ENCODE measurements at places on chromosomes 2 and 18.
A peak's percentile ranks its signal among the peaks of the same experiment; 100 is the strongest.

GRCh38 chr2:10441948-10442347 is 6.2 kb downstream of the ODC1 start:
- no peak for DNase-seq

DNA sequence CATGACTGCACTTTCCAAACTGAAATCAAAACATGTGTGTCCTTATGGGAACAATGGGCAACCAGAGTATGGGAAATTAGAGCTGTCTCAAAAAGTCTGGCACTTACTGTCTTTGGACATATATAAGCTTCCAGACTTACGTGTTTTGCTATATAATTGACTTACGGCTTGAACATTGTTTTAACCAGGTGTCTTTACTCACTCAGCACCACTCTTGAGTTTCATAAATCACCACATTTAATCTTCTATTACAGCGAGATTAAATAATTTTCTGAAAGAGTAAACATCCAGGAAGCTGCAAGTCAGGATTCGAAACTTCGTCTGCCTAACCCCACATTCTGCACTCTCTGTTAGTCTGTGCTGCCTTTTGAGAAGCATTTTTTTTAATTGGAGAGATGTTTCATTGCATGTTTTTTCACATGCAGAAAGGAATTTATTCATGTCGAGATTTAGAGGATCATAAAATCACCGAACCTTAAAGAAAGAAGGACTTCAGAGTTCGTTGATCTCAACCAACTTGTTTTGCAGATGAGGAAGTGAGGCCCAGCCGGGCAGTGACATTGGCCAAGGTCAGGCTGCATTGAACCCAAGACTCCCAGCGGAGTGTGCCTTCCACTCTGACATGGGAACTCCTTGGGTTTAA is 137.3 kb downstream of the SETBP1 start:
- no peak for DNase-seq

DNA sequence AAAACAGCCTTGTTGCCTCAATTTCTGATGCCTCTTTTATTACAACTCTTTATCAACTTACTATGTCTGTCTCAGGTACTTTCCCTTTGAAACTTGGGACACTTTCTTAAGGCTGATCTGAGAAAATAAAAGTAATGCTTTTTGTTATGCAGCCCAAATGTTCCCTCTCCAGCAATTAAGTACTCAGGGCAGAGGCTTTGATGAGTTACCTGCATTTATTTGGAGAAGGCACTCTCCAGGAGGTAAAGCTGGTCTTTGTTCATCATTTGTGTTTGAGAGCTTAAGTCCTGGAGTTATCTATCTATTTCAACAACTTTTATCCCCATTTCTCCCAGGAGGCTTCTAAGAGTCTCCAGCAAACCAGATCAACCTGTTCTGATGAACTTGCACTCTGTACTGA is 259.2 kb downstream of the ASXL3 start:
- no peak for DNase-seq

GRCh38 chr2:170221317-170222288 is 43.7 kb downstream of the MYO3B start:
- DNase-seq: no peak

DNA sequence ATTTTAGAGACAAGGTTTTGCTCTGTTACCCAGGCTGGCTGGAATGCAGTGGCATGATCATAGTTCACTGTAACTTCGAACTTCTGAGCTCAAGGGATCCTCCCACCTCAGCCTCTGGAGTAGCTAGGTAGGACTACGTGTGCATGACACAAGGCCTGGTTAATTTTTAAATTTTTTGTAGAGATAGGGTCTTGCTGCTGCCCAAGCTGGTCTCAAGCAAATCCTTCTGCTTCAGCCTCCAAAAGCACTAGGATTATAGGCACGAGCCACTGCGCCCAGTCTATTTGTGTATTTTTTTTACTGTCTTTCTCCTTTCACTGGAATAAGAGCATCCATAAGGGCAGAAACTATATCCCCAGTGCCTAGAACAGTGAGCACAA is 89.3 kb downstream of the PLEKHM3 start:
- DNase-seq: peak; percentile 75

DNA sequence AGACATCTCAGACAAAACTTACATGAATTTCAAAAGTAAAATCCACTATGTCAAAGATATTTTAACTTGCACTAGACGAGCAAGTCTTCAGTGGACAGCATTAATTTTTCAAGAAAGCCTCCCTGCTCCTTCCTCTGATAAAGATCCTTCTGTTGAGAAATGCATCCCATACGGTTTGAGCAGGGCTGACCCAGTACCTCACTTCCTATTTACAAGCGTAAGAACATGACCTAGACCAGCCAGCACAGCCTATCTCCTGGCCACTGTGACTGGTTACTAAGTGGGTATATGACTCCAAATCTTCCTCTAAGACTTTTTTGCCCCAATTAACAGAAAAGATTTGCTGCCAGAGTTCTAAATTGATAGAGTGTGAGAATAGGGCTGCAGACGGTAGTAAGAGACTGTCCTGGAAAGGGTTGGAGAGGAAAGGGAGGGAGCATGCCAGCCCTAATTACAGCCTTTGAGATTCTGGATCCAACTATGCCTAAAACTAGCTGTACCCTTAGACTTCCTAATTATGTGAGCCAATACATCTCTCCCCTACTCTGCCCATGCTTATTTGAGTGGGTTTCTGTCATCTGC is 108.4 kb downstream of the PRELID3A start:
- no peak for DNase-seq

DNA sequence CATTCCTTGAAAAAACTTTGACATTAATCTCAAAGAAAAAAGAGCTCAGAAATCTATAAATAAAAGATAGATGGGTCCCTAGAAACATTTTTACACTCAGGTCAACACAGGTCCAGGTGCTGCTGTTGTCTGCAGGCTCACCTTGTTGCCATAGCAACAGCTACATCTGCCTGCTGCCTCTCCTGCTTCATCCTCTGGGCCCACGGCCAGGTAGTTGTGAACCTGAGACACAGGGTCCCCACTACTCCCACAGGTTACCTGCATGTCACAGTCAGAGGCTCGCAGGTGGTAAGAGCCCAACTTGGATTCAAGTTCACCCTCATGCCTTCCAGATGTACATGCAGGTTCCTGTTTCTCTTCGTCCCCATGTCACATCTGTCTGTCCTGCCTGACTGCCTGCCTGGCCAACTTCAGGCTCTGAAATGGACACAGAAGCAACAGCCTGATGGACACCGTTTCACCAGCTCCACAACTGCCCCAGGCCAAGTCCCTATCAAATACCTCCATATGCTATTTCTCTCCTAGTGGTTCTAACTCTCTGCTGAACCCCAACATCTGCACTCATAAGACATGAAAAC is 88.3 kb upstream of the SALL3 start:
- DNase-seq: no peak

- no peak for DNase-seq
Observed at GRCh38 chr2:204202253-204202652, 265.7 kb downstream of the ICOS start.

DNA sequence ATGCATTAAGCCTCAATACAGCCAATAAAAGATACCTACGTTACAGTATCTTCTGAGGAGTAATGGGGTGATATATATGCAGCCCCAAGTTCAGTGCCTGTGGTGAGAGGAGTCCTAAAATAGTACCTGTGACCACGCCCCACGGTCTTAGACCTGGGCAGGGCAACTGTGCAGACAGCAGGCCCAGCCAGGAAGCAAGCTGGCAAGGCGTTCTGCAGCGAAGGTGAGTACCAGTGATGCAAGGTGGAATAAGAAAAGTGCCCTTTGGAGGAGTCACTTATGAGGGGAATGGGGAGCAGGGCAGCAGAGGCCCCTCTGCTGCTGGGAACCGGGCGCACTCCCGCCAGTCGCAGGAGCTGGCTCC is 12.7 kb upstream of the MAP3K2 start:
- no peak for DNase-seq

- no peak for DNase-seq
Observed at GRCh38 chr2:119267604-119268003, 44.0 kb downstream of the STEAP3 start.

- DNase-seq: no peak
Observed at GRCh38 chr2:20919297-20919800, 96.4 kb upstream of the LDAH start.

- DNase-seq: no peak
Observed at GRCh38 chr2:215138479-215138878, at the start of gene ABCA12. Gene ABCA12 (minus strand): TSS chr2:215138626. CDS start chr2:215138208, 418 bp downstream.

- DNase-seq: no peak
Observed at GRCh38 chr2:19801367-19802080, 100.3 kb downstream of the TTC32 start.

DNA sequence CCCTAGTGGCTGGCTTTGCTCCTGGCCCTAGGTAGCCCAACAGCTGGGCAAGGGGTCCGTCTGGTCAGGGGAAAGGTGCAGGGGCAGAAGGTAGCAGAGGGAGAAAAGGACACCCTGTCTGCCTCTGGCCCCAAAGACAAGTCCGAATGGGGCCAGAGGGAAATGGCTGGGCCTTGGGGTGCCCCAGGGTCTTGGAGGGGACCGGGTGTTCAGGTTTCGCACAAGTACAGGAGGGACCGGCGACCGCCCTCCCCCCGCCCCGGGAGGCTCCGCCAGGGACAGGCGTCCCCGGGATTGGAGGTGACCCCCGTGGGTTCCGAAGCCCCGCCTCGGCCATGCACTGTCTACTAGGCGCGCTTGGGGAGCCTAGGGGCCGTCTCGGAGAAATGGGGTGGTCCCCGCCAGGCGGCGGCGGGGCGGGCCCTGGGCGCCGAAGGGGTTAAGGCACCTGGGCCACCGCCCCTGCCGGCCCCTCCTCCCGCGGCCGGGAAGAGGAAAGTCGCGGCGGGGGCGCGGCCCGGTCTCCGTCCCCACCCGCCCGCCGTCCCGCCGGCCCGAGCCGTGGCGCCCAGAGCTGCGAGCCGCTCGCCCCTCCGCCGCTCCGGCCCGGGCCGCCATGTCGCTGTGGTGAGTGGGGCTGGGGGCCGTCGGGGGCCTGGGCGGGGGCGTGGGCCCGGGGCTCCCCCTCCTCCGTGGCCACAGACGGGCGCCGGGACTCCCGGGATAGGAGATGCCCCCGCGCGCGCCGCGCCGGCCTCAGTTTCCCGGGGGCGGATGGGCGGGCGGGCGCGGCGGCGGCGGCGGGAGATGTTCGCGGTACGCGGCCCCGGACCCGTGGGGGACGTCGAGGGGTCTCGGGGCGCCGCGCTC is at the start of gene B3GNT7:
B3GNT7 (plus strand) TSS at position 523 of the 870 bp plus-strand sequence; CDS start at position 617, 94 bp downstream.
- peak; percentile 35 for DNase-seq

DNA sequence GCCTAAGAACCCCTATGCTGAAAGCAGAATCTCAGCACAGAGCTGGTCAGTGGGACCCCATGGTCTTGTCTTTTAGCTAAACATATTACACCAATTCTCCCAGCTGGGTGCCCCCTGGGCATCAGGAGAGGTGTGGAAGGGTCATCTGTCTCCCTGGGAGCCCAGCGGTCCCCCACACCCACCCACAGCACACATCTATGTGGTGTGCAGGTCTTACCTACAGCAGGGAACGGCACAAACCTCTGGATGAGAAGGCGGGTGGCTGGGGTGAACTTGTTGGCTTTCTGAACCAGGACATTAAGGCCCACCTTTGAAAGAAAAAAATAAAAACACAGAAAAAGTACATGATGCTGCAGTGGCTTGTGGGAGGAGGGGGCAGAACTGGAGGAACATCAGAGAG is 70.7 kb downstream of the EMX1 start:
- no peak for DNase-seq

DNA sequence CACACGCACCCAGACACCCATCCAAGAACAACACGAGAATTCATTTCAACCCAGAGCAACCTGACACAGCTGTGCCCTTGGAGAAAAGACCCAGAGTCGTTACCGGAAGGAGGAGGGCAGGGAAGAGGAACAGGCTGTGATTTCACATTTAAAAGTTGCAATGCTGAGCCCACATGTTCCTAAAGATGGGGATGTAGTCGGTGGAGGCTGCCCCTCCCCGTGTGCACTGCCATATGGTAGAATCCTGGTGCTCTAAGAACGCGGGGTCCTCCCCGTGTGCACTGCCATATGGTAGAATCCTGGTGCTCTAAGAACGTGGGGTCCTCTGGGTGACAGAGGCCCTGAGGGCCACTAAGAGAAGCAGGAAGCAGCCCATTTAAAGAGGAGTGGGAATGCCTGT is 10.9 kb downstream of the MTERF4 start:
- no peak for DNase-seq

DNA sequence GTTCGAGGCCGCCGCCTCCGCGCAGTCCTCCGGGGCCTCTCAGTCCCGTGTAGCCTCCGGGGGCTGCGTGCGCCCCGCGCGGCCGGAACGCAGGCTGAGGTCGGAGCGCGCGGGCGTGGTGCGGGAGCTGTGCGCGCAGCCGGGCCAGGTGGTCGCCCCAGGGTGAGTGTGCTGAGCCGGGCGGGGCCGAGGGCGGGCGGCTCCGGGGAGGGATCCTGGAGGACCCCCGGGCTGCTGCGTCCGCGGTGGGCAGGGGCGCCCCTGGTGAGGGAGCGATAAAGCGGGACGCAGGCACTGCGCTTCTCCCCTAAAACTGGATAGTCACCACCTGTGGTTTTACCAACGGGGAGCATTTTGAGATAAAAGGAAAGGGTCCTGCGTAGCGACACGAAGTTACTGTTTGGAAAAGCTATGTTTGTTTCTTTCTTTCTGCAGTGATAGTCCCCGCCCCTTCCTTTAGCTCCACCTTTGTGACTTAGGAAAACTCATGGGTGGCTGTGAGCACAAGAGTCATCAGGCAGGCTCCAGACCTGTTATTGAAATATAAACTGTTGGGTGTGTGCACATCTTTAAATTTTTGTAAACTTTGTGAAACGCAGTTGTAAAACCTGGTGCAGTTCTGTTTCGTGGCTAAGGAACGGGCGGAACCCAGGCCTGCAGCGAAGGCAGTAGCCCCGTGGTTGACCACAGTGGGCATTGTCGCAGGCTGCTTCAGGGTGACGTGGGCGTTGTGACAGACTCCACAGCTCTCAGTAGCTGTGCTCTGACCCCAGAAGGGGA is 687 bp downstream of the CTDP1 start:
- DNase-seq: no peak

DNA sequence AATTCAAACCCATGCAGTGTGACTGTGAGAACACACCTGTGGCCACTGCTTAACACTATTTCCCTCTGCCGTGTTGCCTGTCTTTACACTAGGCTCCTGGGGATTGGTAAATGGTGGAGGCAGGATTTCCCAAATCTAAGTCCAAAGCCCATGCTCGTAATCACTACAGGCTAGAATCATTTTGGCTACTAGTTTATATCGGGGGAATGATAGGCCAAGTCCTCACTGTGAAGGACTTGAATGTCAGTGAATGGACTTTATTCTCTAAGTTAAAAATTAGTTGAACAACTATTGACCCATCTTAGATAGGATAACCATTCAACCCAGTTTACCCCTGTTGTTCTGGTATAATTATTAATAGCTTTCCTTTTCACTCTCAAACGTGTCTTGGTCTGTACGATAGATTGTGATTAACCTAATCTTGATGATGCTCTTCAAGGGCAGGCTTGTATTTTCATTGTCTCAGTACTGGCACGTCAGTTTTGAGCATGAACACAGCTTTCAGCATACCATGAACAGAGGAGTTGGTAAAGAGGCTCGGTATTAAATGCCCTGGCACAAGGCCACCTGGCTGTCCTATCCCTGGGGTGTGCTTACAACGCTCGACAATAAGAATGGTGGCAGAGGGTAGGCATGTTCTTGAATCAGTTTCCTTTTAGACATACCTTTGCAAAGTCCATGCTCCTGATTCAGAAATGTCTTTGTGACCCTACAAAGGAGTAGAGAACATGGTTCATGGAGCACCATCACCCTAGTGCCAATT is 148.8 kb downstream of the RTN4 start:
- DNase-seq: no peak

Measured in Caco-2 (cell line).